T-helper 2 cell treated with Interferon-gamma antibody and Interleukin-4, amounts not matched to agents 5 μg/mL and 100 μg/mL, for 36 hours (primary cell): ENCODE measurements at places on chromosomes 1 and 21.

- DNase-seq: no peak
These were observed 102.8 kb downstream of the CLIC6 start for GRCh38 chr21:34771512-34772028.

GRCh38 chr1:209343511-209343910 lies 240.0 kb upstream of the CAMK1G start:
- no peak for DNase-seq

GRCh38 chr1:196444634-196445033 lies 163.6 kb downstream of the KCNT2 start:
- no peak for DNase-seq

GRCh38 chr1:200367841-200368534 lies 41.8 kb downstream of the ZNF281 start:
- DNase-seq: no peak

- DNase-seq: no peak
These were observed 6.8 kb downstream of the CPT2 start for GRCh38 chr1:53203466-53203865.

- DNase-seq: no peak
These were observed 149.1 kb downstream of the GREM2 start for GRCh38 chr1:240462766-240463395.

- no peak for DNase-seq
These were observed 12.5 kb upstream of the SRM start for GRCh38 chr1:11072216-11072917.
